ENCODE measurements at places on chromosomes 4 and X.

GRCh38 chr4:26161030-26161824, 159.6 kb upstream of the RBPJ start:
- DNase-seq = no peak

GRCh38 chr4:140982613-140983340, 150.5 kb downstream of the RNF150 start:
- no peak for DNase-seq

DNA sequence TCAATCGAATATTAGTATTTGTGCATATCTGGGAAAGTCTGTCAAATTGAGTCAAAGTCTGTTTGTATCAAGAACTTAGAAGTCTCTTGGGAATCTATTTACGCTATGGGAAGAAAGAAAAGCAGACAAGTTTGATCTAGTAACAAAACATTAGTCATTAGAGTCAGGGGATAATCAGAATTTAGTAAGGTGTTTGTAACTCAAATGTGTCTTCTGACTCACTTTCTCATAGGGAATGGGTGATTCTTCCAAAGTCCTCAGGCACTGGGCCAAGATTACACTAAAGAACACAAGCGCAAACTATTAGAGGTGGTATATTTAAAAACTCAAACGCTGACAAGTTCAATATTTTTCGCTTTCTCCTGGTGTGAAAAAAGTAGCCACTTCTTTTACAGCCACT, 926.5 kb downstream of the PDHA2 start:
- no peak for DNase-seq

GRCh38 chr4:74097116-74097515, 1.9 kb downstream of the CXCL2 start:
- no peak for DNase-seq

DNA sequence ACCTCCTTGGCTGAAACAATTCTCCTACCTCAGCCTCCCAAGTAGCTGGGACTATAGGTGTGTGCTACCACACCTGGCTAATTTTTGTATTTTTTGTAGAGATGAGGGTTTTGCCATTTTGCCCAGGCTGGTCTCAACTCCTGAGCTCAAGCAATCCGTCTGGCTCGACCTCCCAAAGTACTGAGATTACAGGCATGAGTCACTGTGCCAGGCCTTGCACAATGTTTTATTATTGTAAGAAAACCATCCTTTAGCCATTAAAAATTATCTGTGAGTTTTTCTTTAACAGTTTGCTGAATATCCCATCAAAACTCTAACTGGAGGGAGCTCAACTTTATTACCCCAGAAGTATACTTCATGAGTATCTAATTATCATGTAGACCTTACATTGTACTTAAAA, 900.3 kb downstream of the PCDH7 start:
- no peak for DNase-seq

Data from islet precursor cell (in vitro differentiated cells).